ENCODE measurements at places on chromosomes 2 and 18.

DNA sequence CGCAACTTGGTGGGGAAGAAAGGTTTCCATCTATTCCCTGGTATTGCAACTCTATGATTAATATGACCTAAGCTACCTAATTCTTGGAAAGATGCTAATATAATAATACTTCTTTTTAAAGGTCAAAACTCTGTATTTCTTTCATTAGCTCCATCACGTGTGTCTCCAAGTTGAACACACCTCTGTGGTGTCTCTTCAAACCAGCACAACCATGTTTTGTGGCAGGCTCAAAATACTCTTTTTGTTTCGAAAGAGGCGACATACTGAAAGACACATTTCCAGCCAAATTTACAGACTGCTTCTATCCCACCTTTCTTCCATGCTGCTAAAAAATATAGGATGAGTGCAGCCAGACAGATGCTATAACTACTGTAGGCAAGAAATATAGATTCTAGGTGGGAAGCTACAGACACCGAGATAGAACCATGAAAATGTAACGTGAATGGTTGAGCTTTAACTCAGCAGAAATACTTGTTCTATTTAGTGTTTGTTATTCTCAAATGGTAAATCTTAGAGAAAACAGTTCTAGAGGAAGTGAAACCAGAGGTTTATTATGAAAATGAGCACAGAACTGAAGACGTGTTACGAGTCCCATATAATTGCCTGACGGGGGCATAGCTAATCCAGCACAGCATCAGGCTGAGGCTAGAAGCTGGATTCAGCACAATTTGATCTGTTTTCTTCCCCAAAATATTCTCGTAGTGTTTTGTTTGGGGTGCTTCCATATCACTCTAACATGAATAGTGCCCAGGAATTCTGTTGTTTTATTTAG lies 991.5 kb upstream of the FANCL start:
- DNase-seq, result no peak

GRCh38 chr2:10392951-10393639 lies 55.0 kb downstream of the ODC1 start:
- DNase-seq, result no peak

DNA sequence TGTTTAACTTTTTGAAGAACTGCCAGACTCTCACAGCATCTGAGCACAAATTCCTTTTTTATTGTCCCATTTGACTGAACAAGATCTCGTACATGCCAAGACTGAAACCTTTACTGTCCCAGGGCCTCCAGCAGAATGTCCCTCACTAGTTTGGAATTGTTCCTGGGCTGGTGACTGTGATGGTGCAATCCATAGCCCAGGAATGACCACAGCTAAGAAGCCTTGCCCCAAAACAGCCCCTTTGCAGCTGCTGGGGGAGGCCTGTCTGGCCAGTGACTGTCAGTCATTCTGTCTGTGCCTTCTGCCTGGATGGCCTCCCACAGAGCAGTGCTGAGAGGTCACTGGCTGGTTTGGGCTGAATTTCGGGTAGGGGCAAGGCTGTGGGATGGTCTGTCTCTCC lies 184.5 kb upstream of the MSH6 start:
- DNase-seq, result no peak

DNA sequence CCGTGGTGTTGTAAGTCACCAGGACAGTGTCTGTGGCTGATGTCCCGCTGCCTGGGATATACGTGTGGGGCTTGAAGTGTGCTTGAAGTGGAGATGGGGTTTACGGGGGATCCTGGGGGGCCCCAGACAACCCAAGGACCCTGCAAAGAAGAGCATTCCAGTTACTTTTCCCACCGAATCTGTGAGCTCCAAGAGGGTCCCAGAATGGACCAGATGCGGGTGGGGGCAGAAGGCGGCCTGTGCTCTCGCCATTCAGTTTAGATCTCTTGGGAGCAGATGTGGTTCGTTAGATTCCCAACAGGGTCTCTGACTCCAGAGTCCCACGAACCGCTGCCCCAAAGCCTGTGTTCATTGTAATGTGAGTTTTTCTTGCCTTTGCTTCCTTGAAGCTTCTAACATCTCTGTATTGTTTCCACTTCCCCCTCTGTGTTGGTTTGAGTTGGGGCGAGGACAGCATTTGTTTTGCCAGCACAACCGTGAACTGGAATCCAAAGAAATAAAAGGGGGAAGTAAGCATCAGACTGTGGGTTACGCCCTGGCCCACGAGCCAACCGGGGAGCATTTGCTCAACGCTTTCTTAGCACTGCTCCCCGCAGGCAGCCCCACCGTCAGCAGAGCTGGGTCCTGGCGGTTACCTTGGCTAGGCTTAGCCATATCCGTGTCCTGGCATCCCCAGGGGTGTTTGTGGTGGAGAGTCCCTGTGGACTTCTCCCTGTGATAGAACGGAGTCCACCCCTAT lies 92.1 kb downstream of the SH3BP4 start:
- DNase-seq, result no peak

GRCh38 chr18:45871431-45872084 lies 46.1 kb downstream of the SIGLEC15 start:
- no peak for DNase-seq

GRCh38 chr2:110991911-110992310 lies 128.8 kb upstream of the BCL2L11 start:
- no peak for DNase-seq

GRCh38 chr2:123738643-123739042 lies 286.4 kb upstream of the CNTNAP5 start:
- no peak for DNase-seq

GRCh38 chr2:232675381-232675780 lies 21.8 kb upstream of the GIGYF2 start:
- no peak for DNase-seq

DNA sequence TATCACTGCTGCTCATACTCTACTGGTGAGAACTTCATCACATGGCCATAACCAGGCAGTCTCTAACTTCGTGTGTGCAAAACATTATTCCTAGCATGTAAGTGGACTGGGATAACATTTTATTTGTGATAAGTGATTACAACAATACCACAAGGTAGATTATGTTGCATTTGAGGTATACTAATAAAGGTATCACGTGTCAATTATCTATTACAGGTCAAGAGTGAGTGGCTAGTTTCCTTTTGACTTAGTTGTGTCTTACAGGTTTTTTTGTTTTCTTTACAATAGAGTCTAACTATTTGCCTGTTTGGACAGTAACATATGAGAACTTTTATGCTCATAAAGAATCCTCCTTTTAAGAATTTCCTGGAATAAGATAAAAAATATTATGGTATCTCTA lies 67.2 kb upstream of the DSC1 start:
- no peak for DNase-seq

- no peak for DNase-seq
These were observed 62.4 kb downstream of the NCAPH start for GRCh38 chr2:96397756-96398530.

DNA sequence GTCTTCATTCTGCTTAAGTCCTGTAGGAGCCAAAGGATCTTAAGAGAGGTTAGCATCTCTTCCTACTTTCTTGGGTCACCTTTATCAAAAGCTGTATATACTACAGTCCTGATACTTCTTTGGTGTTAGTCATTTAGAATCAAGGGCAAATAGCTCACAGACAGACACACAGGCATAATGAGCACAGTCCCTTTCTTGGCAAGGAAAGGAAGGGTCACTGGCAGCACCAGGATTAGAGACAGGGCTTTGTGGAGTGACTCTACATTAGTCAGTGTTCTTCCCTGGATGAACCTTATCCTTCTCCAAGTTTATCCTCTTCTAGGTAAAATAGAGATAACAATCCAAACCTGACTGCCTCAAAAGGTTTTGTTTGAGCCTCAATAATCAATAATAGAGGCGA lies 40.0 kb upstream of the NCKAP5 start:
- DNase-seq, result no peak

DNA sequence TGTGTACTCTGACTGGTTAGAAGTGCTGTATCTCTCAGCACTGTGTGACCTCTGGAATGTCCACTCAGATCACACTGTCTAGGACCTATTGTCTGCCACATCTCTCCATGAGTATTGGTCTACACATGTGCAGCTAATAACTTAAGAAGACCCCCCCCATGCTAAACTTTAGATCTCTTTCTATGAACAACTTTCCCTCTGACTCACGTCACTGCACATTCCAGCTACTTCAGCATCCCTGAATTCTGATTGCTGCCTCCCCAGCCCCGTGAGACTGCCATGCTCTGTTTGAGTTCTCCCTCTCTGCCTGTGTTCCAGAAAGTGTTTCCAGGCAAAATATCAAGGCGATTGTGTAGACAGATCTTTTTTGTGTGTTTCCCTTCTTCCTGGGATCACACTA lies 41.8 kb downstream of the RAPGEF4 start:
- DNase-seq, result no peak

Data from stimulated activated CD8-positive, alpha-beta memory T cell treated with anti-CD3 and anti-CD28 coated beads, Interleukin-15, amount 100 ng/mL, for 24 hours (primary cell).